ENCODE measurements at places on chromosomes 7 and 10.

DNA sequence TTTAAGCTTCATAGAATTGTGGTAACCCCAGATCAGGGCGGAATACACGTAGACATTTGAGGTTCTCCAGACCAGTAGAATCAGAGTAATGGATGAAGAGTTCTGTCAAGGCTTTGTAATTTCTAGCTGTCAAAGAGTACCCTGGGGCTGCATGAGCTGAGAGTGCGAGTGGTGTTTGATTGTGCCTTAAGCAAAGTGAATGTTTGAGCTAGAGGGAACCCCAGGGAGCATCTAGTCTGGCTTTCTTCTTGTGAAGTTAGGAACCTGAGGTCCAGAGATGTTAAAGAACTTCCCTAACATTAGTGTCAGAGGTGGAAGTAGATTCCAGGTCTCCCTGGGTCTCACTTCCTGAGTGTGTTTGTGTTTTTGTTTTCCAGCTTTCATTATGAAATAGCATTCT, 212.3 kb upstream of the FZD1 start:
- DNase-seq, result no peak

DNA sequence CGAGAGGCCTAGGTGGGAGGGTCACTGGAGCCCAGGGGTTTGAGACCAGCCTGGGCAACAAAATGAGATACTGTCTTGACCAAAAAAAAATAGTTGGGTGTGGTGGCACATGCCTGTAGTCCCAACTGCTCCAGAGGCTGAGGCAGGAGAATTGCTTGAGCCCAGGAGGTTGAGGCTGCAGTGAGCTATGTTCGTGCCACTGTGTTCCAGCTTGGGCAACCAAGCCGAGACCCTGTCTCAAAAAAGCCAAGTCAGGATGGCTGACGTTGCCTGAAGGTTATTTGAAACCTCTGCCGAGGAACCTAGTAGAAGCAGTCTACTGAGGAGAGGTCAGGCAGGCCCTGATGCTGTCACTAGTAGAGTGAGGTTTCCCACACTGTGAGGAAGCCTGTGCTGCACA, 22.8 kb downstream of the DNAJB6 start:
- DNase-seq, result no peak

- no peak for DNase-seq
Observed at GRCh38 chr7:18096087-18096486, 68.4 kb upstream of the PRPS1L1 start.

DNA sequence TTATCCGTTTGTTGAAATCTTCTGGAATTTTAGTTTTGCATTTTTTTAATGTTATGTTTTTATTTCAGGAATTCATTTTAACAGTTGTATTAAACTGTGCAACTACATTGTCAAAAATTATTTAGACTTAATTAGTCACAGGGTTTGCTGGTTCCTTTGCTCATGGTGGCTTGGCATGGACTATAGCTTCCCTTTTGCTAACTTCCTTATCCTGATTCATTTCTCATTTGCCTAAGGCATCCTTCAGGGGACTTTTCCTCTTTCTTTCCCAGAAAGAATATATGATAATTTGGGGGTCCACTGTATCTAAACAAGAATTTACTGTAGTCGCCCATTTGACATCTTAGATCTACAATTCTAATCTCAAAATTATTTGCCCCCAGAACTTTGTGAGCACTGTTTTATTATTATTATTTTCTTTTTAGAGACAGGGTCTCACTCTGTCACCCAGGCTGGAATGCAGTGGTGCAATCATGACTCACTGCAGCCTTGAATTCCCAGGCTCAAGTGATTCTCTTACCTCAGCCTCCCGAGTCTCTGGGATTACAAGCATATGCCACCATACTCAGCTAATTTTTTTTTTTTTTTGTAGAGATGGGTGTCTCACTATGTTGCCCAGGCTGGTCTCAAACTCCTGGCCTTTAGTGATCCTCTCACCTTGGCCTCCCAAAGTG, 13.9 kb downstream of the FIGNL1 start:
- DNase-seq, result no peak

DNA sequence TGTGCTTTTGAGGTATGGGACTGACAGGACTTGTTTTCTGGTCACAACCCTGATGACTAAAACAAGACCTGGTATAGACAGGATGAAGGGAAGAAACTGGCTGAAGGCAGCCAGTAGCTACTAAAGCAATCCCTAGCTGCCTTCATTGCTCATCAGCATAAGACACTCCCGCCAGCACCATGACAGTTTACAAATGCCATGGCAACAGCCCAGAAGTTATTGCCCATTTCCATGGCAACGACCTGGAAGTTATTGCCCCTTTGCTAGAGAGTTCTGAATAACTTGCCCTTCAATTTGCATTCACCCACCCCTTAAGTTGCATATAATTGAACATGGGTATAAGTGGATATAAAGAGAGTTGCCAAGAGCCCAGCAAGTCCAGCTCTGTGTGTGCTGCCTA, 169.6 kb upstream of the FAM171A1 start:
- no peak for DNase-seq

DNA sequence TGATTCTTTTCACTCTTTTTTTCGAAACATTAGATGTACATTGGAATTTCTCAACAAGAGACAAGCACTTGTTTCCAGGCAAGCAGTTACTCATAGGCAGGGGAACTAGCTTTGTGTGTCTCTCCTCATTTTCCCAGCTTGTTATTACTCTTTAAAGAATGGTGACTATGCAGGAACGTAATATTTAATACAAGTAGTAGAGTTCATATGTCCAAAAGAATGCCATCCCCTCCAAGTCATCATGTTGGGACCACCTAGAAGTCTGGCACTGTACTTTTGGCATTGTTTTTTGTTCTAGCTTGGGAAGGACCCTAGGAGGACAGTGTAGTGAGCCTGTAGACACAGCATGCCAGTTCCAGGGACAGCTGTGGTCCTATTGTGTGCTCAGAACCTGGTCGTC, 650.7 kb downstream of the INHBA start:
- DNase-seq, result no peak

DNA sequence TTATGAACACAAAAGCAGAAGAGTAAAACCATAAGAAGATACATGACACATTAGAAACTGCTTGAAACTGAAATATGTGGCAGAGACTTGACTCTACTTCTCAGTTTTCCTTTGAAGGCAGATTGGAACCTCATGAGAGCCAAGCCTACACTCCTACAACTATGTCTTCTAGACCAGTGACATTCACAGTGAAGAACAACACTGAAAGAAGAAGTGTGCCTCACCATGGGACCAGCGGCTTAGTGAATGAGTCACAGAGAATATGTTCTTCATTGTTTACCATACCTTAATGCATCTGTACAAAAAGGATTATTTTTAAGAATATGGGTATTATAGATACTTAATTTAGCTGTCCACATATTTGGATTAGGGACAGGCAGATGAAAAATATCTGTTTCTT, 248.3 kb downstream of the CDC14C start:
- no peak for DNase-seq

GRCh38 chr7:6536262-6537260, 14.7 kb downstream of the GRID2IP start:
- no peak for DNase-seq

DNA sequence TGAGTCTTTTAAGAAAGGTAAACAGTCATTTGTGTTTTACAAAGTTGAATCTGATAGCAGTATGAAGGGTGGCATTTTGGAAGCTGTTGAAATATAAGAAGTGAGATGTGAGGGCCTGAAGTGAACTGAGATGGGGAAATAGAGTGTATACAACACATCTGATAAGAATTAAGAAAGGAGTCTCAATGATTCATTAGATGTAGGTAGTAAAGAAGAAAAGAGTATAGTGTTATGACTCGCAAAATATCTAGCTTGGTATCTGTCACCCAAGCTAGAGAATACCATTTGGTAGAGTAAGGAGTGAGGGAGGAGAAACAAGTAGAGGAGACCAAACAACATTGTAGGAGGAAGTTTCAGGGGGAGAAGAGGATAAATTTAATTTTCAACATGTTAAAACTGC, 5.3 kb downstream of the PTPN12 start:
- DNase-seq, result no peak

GRCh38 chr10:46560952-46561351, 4.5 kb upstream of the GPRIN2 start:
- DNase-seq, result no peak

DNA sequence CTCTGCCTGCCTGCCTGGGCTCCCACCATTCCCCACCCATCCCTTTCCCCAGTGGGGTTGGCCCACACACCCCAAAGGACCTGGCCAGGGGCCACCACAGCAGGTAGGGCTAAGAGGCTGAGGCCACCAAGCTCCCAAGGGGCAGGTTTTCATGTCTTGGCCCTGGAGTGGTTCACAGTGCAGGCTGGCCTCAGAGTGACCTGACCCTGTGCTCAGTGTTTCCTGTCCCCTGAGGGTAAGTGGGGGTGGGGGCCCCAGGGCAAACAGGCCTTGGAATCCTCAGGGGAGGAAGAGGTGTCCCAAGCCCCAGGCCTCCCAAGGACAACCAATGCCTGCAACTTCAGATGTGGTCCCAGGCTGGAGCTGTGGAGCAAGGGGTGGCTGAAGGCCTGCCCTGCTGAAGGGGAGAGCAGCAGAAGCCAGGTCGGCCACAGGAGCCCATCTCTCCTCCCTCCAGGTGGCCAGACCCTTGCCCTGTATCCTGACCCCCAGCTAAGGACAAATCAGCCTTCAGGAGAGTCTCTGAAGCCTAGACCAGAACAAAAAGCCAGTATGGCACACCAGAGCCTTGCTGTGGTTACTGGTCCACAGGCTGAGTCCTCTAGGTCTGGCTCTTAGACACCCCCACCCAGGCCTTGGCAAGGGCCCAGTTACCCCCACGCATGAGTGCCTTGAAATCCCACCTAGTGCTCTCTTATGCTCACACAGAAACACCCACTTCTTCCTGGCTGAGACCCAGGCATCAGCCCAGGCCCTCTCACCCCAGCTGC, 27.6 kb downstream of the POLL start:
- no peak for DNase-seq

- no peak for DNase-seq
Observed at GRCh38 chr10:96850825-96851224, 18.7 kb downstream of the LCOR start.

GRCh38 chr10:83612746-83613145, 526.6 kb upstream of the GHITM start:
- DNase-seq, result no peak

DNA sequence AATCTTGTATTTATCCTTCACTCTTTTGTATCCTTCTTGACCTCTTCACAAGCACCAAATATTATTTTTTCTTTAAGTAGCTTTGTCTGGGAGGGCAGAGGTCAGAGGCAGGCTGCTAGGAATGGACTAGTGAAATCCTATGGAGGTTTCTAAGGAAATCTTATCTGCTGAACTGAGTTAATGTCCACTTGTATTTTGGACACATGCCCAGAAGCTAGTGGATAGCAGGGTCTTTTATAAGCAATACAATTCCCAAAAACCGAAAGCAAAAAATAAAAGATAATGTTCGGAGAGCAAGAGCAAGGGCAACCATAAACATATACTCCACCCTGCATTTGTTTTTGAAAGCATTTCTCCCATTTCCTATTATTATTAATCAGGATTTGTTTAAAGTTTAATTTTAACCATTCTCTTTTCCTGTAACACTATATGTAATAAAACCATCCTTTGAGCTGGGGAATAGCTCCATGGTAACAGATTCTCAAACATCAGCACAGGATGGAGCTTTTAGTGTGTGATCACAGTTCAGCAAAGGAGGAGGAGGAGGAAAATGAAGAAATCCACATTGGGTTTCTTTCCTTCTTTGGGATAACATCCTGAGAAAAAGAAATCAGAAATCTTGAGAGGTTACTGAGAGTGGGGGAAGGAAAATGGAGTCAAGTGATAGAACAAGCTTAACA, 328.2 kb upstream of the LRRN3 start:
- DNase-seq, result no peak

- no peak for DNase-seq
Observed at GRCh38 chr10:73469579-73469978, 26.2 kb downstream of the PPP3CB start.

GRCh38 chr10:132679640-132680039, 106.3 kb downstream of the NKX6-2 start:
- no peak for DNase-seq

DNA sequence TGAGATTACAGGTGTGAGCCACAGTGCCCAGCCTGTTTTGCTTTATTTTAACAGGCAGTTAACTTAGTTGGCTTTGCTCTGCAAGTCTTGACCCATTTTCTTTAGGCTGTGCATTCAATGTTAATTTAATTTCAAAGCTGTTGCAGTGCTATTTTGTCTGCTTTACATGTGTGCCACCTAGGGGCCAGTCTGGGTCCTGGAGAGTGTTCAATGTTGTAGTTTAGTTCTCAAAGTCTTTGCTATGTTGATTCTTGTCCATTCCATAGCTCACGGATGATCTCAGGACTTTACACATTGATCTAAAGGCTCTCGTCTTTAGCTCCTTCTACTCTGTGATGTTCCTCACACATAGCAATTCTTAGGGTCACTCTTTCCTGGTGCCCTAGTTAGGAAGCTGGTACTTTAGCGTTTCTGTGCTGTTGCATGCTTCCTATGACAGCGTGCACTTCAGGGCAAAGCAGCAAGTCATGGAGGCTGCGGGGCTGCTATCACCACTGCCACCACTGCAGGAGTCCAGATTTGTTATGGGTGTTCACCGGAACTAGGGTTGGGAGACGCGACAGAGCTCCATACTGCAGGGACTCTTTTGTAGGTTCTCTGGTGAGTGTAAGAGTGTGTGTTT, 16.4 kb upstream of the ABCA13 start:
- peak; percentile 46 for DNase-seq

- no peak for DNase-seq
Observed at GRCh38 chr10:97180986-97181385, 4.8 kb downstream of the SLIT1 start.

DNA sequence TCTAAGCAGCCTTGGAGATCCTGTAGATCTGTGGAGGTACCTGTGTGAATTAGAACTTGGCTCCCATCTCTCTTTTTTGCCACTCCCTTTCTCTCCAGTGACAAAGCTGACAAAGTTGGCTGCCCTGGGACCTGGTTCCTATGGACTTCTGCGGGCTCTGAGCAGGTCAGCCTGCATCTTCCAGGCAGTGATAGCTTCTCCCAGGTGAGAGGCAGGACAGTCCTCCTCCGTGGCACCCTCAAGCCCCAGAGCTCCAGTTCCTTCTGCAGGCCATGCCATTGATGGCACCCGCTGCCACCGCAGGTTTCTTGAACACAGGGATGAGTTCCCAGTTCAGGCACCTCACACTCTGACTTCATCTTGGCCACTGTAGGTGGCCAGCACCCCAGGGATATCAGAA, 73.5 kb upstream of the GRB10 start:
- no peak for DNase-seq

DNA sequence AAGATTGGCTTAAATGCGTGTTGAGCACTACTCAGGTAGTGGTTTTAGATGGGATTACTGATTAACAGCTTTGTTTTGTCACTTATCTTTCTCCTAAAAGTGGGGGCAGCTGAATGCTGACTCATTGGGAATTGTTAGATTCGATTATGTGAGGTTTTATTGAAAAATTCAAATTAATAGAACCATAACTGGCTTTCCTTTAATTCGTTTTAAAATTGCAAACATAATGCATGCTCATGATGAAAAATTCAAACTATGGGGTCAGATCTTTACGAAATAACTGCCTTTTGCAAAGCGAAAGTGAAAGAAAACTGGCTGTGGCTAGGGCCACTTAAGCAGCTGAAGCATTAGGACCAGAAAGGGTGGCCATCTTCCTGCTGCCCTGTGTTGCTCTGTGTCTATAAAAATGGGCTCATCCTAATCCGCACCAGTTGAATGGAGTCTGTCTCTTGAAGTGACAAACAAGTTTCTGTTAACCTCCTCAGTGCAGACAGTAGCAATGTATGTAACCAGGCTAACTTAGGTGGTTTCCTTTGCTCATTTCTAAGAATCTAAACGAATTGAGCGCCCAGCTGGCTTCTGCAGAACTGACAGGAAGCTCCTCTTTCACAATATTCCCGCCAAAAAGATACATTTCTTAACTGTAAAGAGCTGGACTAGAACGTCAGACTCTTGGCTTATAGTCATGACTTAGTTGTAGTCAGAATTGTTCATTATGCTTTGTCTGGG, 27.8 kb downstream of the DENND10 start:
- DNase-seq, result peak; percentile 55

Measured in CD4-positive, CD25-positive, alpha-beta regulatory T cell (primary cell).